ENCODE measurements at places on chromosomes 12 and 14.

DNA sequence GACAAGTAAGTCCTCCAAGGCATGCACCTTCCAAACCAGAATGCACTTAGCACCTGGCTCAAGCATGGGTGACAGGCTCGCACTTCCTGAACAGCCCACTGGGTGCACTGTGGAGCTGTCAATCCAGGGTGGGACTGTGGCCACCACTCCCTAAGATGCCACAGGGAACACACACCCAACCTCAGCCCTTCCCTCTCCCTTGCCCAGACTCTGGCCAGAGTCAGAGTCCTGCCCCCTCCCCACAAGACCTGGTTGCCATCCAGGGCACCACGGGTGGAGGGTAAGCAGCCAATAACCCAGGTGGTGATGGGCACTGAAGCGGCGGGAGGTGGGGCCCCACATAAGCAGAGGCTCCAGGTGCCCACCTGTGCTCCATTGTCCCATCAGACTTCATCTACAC lies 160.6 kb downstream of the MYRFL start:
- DNase-seq = no peak

GRCh38 chr12:117188961-117189724 lies 1.1 kb downstream of the FBXO21 start:
- no peak for DNase-seq

- no peak for DNase-seq
Measured at GRCh38 chr14:71175491-71175890, 268.2 kb downstream of the PCNX1 start.

- DNase-seq = no peak
Measured at GRCh38 chr12:82517027-82517426, 158.7 kb downstream of the METTL25 start.

GRCh38 chr12:52716061-52716460 lies 12.7 kb upstream of the KRT77 start:
- no peak for DNase-seq

DNA sequence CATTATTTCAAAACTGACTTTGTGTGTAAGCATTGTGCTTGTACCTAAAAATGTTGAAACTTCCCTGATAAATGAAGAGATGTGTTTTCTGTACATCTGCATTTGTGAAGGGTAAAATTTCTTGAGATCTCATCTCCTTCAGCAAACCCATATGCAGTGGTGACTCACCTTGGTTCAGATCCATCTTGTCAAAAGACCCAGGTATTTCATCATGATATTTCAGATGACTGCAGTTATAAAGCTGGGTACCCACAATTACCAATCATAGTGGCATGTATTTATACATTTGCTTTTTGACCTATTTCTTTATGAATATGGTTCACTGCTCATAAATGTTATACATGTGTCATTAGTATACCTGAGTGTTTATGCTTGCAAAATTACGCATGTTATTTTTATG lies 1213.6 kb downstream of the GALC start:
- DNase-seq = no peak

DNA sequence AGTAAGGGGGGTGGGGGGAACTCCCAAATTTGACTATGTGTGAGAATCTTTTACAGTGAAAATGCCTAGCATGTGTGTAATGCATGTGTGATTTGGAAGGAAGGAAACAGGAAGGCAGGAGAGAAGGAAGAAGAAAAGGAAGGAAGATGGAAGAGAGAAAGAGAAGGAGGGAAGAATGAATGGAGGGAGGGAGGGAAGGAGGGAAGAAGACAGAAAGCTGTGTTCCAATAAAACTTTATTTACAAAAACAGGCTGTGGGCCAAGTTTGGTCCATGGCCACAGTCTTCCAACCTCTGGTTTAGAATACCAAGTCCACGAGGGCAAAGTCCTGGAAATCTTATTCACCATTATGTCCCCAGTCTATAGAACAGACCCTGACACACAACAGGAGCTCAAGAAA lies 278.9 kb downstream of the KSR2 start:
- no peak for DNase-seq

DNA sequence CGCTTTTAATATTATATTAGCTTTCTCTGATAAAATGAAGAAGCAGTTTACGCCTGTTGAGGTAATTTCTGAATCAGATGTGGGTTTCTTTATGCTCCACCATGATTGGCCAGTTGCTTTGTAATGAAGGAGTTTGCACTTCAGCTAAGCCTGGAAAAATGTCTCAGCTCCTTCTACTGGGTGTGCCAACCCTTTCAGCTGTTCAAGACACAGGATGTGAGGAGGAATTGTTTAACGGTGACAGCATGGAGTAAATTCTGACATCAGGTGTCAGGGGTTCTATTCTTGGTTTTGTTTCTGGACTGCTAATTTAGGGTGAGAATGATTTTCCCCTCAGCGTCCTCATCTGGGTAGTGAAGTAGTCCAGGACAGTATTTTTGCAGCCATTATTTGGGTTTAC lies 43.5 kb downstream of the FLRT2 start:
- DNase-seq = no peak

GRCh38 chr12:9948606-9949296 lies 16.6 kb upstream of the CLEC2A start:
- DNase-seq = no peak

GRCh38 chr14:71403656-71404055 lies 496.4 kb downstream of the PCNX1 start:
- DNase-seq = no peak

DNA sequence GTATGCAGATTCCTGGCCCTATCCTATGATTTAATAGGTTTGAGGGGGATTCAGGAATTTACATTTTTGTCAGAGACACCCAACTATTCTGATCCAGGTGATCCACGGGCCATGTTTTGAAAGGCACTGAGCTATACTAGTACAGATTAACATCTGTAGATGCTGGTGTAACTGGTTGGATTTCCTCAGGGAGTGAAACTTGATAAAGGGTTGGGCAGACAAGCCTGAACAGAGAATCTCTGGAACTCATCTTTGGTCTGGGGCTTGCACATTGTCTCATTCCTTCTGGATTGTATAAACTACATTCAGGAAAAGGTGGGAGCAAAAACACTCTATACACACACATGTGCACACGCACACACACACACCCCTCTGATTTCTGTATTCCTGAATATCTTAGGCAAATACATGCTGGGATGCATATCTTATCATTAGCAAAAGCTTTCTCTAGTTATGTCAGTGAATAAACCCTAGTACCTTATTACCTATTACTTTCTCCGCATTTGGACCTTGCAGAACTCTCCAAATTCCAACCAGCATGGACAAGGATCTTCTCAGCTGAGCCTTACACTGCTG lies 104.6 kb downstream of the SLC38A1 start:
- DNase-seq = no peak

GRCh38 chr12:46944088-46944487 lies 118.3 kb upstream of the SLC38A4 start:
- no peak for DNase-seq

DNA sequence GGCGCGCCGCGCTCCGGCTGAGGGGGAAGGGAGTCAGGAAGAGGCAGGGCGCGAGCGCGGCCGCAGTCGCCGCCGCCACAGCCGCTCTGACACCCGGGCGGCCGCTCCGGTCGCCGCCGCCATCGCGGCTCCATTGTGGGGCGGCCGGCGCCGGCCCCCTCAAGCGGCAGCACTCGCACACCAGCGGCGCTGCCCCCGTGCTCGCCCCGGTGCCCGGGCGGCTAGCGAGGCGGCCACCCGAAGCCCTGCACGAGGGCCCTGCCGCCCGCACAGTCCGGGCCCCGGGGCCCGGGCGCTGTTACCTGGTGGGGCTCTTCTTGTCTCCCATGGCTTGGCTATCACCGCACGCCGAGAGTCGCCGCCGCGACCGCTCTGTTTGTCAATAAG lies 202 bp downstream of the YAF2 start:
- no peak for DNase-seq

DNA sequence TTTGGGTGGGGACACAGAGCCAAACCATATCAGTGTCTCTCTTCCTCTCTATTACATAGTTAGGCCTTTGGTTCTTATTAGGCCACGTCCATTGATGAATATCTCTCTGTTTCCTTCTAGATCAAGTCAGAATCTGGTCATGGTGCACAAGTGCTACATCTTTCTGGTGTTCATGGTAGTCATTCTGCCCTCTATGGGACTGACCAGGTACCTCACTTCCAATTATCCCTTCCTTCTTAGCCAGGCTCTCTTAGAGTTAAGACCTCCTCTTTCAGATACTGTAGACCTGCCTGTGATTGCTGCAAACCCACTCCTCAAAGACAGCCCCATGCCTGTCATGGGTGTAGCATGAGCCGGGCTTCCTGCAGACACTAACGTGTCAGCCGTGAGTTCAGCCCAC lies 25.2 kb downstream of the NGB start:
- DNase-seq = no peak

- no peak for DNase-seq
Measured at GRCh38 chr12:52184813-52185212, 7.0 kb downstream of the KRT80 start.

GRCh38 chr12:47777741-47778558 lies 4.9 kb downstream of the SLC48A1 start:
- no peak for DNase-seq

GRCh38 chr14:23558346-23559009 lies 2.4 kb downstream of the THTPA start:
- no peak for DNase-seq

DNA sequence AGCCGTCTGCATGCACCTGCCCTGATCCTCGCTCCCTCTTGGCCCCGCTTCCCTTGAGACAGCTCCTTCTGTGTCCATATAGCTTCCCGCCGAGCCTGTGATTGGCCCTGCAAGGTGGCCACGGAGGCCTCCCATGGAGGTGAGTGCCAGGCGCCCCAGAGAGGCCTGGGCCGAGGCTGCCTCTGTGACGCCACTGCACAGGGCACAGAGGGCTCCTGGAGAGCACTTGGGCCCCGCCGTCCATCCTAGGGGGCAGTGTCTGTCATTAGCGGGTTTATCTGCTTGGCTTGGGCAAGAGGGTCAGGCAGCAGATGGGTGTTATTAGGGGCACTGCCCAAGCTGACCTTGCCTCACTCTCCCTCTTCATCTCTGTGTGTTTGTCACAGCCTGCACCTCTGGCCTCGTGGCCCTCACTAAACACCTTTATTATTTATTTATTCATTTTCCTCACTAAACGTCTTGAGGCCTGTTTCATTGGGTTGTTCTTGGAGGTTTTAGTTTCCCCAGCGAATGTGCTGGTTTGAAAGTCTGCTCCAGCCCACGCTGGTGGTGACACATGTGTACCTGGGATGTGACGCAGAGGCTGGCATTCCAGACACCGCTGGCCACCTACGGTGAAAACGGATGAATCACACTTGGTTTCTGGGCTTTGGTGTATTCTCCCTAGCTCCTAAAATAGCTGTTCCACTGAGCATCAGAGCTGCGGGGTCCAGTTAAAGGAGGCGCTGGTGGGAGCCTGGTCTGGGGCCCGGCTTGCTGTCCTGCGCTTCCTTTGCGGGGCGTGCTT lies 5.9 kb downstream of the ZFYVE21 start:
- no peak for DNase-seq

DNA sequence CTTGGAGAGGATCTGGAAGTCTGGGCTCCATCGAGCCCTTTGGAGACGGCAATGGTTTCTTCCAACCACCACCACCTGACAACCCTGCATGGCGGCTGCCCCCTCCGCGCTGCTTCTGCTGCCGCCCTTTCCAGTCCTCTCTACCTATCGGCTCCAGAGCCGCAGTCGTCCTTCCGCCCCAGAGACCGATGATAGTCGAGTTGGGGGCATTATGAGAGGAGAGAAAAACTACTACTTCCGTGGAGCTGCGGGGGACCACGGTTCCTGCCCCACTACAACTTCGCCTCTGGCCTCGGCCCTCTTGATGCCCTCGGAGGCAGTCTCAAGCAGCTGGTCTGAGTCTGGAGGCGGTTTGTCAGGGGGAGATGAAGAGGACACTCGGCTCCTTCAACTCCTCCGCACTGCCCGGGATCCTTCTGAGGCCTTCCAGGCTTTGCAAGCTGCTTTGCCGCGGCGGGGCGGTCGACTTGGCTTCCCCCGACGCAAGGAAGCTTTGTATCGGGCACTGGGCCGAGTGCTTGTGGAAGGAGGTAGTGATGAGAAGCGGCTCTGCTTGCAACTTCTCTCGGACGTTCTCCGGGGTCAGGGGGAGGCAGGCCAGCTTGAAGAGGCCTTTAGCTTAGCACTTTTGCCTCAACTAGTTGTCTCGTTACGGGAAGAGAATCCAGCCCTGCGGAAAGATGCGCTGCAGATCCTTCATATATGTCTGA lies 499 bp downstream of the TOGARAM1 start:
- no peak for DNase-seq

- no peak for DNase-seq
Measured at GRCh38 chr14:55117803-55118441, 11.1 kb upstream of the LGALS3 start.

- no peak for DNase-seq
Measured at GRCh38 chr14:83734431-83734830, 1795.5 kb upstream of the FLRT2 start.

- DNase-seq = no peak
Measured at GRCh38 chr12:105338966-105339365, 8.5 kb downstream of the C12orf75 start.

GRCh38 chr12:62679608-62680007 lies 213.0 kb downstream of the MON2 start:
- DNase-seq = no peak

GRCh38 chr12:13326076-13326475 lies 129.6 kb downstream of the EMP1 start:
- no peak for DNase-seq

DNA sequence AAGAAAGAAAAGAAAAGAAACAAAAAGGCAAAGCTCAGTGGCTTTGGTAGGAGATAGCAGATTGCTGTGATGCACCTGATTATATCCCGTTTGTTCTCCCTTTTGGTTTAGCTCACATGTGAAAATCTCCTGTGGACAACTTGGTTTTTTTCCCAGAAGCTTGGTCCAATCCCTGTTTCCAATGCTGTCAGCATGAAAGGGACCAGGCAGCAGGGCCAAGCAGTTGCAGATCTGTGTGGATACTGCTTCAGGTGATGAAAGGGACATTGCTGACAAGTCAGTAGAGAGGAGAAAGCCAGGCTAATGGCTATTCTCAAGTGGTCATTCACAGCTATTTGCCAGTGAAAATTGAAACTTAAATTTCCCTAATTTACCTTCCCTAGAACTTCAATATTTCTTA lies 18.8 kb upstream of the SLCO1A2 start:
- DNase-seq = no peak

DNA sequence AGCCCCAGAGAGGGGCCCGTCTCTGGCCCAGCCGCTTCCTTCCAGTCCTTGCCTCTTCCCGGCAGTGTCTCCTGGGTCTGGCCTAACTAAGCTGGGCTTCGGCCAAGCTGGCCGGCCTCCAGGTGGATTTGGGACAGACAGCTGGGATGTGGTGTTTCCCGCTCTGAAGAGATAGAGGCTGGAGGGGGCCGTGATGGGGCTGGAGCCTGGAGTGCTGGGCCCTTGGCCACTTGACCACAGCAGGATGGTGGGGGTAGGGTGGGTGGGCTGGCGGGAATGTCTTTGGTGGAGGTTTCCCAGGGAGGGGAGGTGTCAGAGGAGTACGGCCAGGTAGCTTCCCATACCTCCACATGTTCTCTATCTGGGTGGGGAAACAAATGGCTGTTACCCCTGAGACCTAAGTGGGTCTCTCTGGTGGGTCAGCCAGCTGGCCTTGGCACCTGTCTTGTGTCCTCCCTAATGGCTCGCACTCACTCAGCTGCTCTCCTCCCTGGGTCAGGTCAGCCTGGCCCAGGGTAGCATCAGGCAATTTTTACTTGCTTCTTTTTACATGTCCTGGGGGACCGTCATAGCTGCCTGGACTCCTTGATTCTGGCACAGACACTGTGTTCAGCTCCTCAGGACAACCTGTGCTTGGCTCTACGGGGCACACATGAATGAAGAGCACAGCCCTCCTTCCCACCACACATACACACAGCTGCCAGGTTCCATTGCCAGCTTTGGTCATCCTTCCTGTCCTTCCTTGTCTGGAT lies 19.8 kb upstream of the PGF start:
- no peak for DNase-seq

- no peak for DNase-seq
Measured at GRCh38 chr14:79896009-79896408, 315.3 kb downstream of the DIO2 start.

GRCh38 chr14:91158091-91158790 lies 44.4 kb downstream of the DGLUCY start:
- no peak for DNase-seq

Measured in stimulated activated CD4-positive, alpha-beta T cell treated with anti-CD3 and anti-CD28 coated beads, TNF-alpha, amount 100 ng/mL, for 1 hour (primary cell).